Glutamatergic neuron (in vitro differentiated cells): ENCODE measurements at places on chromosomes 3 and 15. TPM values are rescaled to one million over a fixed set of nuclear protein-coding genes. Genes with fewer than 3 reads are reported as not detected.

- DNase-seq, result no peak
Observed at GRCh38 chr3:121651684-121652083, 9.0 kb downstream of the HCLS1 start.

DNA sequence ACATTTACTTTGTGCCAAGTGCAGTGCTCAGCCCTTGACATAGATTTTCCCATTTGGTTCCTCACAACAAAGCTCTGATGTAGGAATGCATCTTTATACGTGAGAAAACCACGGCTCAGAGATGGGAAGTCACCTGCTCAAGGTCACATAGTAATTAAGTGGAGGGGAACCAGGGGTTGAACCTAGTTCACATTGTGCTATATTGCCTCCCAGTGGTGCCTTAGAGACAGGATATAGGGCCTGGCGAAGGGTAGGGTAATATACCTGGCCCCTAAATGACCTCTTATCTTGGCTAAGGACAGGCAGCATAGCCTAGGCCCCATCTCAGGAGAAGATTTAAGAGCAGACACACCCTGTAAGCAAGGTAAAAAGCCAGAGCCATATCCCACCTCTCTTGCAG, 71.5 kb downstream of the FOXP1 start:
- no peak for DNase-seq

ADCY5 gene
- 2.1 TPM for total RNA-seq

DNA sequence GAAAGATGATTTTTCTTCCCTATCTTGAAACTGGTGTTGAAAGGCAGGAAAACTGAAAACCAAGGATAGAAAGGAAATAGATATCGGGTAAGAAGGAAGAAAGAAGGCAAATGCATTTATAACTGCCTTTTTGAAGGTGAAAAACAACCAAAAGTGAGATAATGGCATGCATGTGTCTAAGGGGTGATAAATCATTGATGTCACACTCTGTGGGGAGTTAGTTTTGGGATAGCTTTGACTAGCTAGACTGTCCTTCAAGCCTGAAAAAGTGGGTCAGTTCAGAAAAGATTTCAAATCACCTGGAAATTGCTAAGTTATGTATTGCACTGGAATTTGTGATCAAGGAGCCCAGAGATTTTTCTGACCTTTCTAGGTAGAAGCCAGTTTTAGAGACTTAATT, 142.2 kb upstream of the UMPS start:
- no peak for DNase-seq

TMCO5A gene
- total RNA-seq, result not detected

IL17RB gene
- 0.78 TPM for total RNA-seq

DNA sequence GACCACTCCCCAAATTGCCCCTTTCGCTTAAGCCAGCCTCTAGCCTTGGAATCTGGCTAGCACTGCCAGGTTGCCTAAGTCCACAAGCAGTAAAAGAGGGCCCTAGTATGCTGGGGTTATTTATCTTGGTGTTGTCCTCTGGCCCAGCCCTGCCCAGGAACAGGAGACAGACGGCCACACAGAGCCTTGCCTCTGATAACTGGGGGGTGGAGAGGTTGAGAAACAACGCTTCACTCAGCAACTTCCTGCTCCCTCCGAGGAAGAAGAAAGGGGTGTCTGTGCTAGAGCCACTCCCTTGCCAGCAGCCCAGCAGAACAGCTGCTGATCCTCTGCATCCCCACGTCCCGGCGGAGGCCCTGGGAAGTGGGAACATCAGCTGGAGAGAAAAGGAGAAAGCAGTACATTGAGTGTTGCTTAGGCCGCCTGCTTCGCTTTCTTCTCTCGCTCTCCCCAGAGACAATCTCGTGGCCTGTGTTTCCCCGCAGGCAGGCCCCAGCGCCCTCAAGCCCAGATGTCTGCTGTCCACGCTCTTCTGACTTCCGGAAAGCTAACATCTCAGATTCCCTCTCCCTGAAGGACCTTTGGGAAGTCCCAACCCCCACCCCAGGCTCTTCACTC, 22.6 kb upstream of the C3orf70 start:
- peak; percentile 86 for DNase-seq

GRCh38 chr15:35299059-35299735, 214.1 kb upstream of the NANOGP8 start:
- no peak for DNase-seq

NEO1 gene
- total RNA-seq, result 157 TPM

TRH gene
- 1.7 TPM for total RNA-seq

GRCh38 chr15:64856429-64857145, 14.9 kb downstream of the PLEKHO2 start:
- DNase-seq, result no peak

GRCh38 chr3:128736601-128737000, 10.6 kb downstream of the RAB7A start:
- no peak for DNase-seq

P3H2 gene
- total RNA-seq, result 28.6 TPM

FYCO1 gene
- 3.8 TPM for total RNA-seq

DNA sequence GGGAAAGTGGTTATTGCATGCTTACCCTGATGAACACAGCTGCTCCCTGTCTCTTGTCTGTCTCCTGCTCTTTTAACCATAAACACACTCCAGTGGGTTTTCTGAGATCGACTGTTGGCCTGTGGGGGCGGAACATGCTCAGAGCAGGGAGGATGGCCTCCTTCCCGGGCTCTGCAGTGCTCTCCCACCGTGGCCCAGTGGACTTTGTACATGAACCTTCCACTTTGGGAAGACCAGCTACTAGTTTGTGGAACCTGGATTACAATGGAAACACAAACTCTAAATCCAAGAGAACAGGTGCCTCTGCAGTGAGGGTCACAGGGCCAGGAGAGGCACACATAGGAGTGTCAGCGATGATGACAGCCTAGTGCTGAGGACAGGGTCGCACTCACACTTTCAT, 56.5 kb downstream of the KLF13 start:
- DNase-seq, result no peak

DNA sequence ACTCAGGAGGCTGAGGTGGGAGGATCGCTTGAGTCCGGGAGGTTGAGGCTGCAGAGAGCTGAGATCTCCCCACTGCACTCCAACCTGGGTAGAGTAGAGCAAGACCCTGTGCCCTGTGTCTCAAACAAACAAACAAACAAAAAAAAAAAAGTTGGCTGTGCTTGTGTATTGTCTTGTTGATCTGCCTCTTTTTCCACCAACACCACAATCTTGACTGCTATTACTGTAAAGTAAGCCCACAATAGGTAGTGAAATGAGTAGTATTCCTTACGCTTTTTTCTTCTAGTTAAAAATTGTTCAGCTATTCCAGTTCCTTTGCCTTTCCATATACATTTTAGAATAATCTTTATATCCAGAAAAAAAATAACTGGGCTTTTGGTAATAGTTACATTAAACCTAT, 35.5 kb downstream of the PTH1R start:
- no peak for DNase-seq

C2CD4B gene
- not detected for total RNA-seq

KBTBD13 gene
- not detected for total RNA-seq

DNA sequence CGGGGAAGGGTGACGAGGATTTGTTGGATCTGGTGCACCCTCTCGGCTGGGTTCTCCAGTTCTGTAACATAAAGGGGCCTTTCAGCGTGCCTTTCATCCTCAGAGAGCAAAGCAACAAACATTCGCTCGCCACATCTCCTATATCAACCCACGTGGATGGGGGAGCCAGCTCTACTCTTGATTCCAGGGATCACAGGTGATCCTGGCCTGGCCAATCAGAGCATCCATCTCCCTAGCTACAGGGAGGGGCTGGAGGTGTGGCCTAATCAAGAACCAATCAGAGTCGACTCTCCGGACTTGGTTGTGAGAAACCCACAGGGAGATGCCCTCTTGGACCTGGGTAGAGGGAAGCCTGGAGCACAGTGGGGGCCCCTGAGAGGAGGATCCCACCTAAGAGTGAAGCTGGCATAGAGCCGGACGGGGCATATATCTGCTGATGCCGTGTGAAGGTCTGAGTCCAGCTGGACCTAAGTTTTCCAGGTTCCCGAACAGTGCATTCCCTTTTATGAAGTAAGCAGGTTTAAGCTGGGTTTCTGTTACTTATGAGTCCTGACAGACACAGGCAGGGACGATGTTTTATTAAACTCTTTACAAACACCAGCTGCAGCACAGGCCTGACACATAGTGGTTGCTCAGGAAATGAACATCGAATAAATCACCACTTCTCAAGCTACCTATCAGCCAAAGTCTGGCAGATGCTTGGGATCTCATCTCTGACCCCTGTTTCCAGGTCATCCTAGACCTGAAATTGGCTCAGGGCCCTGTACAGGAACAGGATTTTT, 50.7 kb upstream of the RAD18 start:
- DNase-seq, result no peak

DNA sequence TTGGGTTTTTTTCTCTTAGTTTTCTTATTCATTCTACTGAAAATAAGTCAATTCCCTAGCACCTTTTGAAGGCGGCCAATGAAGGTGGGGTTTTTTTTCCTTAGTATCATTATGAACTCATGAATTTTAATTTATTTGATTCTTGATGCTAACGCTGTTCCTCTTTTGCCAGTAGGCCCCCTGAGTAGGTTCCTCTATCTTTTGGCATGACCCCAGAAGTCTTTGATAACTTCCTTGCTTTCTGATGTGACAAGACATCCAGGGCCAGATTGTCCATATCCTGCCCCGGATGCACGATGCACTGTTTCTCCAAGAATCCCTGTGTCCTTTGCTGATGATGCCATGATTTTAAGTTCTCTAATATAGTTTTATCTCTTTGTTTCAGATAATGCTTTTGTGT, 20.6 kb downstream of the LRRK1 start:
- DNase-seq, result no peak

DNA sequence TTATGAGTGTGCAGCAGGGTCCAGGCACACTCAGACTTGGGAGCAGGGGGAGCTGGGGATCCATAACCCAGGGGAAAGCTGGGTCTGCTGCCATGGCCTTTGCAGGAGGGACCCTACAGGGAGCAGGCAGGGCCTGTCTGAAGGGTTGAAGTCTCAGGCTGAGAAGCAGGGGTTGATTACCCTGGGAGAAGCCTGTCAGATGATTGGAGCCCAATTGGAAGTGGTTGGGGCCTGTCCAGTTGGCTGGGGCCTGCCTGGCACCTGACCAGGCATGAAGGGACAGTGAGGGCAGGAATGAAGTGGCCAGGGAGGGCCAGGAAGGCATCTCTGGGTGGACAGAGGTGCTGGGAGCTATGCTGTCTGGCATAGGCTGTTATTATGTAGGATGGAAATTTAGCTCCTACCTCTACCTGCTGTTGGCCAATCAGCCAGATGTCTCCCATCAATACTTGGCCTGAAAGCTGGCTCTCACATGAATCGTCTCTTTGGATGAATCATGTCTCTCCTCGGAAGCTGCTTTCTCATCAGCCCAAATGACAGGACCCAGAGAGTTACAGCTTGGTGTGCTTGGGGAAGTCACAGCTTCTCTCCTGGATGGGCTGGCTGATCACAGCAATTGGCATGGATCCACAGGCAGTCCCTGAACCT, 27.4 kb upstream of the SLCO2A1 start:
- no peak for DNase-seq

DNA sequence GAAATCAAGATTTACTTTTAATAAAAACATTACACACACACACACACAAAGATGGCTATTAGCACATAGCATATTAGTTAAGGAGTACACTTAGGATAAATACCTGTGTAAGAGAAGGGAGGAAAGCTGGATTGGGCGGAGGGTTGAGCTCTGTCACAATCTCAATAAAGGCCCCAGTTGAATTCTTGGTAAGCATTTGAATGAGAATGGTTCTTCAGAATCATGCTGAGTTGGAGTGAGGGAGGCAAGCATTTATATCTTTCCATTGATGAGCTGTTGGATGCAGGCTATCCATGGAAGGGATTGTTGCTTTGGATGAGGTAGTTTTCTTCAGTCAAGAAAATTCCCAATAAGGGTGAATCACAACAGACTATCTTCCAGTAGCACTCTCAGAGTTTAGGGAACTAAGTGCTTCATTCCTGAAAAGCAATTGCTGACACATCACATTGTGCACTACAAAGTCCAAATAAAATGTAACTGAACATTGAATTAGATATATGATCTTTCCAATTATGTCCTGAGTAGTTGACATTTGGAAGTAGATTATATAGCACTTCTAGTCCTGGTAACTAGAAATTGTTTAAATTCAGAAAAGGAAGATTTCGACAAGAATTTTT, 95.7 kb downstream of the SUCNR1 start:
- no peak for DNase-seq

GRCh38 chr3:15795651-15796308, 2.0 kb downstream of the ANKRD28 start:
- no peak for DNase-seq
